H9 (cell line): ENCODE measurements at places on chromosomes 12 and 14.

GRCh38 chr12:53100466-53101151, 2.7 kb upstream of the SOAT2 start:
- no peak for DNase-seq

GRCh38 chr12:45725631-45726602, 3.6 kb upstream of the ARID2 start:
- no peak for DNase-seq

DNA sequence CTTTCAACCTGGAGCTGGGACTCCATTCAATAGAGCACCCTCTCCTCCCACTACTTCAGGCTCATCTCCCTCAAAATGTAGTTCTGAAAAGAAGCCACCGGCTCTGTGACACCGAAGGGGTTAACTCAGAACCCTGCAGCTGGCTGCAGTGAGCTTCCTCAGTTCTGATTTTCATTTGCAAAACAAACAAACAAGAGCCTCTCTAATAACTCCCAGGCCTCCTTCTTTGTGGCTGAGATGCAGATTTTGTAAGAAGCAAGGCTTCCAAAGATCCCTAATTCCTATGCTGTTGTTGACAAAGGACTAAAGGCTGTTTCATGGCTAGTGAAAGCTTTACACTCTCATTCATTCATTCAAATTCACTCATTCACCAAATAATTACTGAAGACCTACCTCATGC, 333.4 kb upstream of the TBX3 start:
- peak; percentile 50 for DNase-seq

GRCh38 chr12:49975318-49975761, 2.6 kb downstream of the AQP6 start:
- peak; percentile 61 for DNase-seq

GRCh38 chr12:129987841-129988240, 84.0 kb upstream of the TMEM132D start:
- DNase-seq = no peak

- DNase-seq = no peak
These were observed 118.5 kb upstream of the FRMD6 start for GRCh38 chr14:51533160-51533559.

- DNase-seq = no peak
These were observed 16.5 kb upstream of the DYRK2 start for GRCh38 chr12:67632005-67632404.
